ENCODE measurements at places on chromosomes 4 and X.

- DNase-seq, result no peak
Measured at GRCh38 chrX:2627272-2627867, 63.7 kb upstream of the CD99 start.

DNA sequence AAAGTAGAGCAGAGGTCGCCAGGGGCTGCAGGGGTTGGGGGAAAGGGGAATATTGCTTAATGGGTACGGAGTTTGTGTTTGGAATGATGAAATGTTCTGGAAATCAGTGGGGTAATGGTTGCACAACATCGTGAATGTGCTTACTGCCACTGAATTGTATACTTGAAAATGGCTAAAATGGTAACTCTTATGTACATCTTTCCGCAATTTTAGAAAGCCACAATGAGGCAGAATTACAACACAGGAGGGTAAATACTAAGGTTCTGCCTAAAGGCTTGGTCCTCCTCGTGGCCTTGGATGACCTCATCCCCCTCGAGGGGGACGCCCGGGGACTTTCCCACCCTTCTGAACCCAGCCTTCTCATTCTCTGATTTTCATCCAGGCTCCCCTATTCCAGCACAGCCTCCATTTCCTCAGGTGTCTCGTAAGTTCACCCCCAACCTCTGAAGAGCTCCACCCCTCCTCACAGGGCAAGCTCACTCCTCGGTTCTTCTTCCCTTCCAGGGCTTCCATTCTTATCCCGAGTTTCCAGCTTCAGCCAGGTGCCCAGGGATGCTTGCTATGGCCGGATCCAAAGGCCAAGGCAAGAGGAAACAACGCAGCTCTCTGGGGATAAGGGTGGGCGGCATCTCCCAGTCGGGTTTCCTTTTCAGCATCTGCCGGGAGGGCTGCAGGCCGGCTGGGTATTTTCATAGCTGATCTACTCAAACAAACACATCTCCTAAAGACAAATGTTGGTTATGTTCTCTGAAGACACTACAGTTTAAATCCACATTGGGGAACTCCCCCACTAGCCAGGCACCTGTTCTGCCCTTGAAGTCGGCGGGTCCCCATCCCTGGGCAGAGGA lies 71.3 kb upstream of the ACSL1 start:
- DNase-seq, result peak; percentile 37

DNA sequence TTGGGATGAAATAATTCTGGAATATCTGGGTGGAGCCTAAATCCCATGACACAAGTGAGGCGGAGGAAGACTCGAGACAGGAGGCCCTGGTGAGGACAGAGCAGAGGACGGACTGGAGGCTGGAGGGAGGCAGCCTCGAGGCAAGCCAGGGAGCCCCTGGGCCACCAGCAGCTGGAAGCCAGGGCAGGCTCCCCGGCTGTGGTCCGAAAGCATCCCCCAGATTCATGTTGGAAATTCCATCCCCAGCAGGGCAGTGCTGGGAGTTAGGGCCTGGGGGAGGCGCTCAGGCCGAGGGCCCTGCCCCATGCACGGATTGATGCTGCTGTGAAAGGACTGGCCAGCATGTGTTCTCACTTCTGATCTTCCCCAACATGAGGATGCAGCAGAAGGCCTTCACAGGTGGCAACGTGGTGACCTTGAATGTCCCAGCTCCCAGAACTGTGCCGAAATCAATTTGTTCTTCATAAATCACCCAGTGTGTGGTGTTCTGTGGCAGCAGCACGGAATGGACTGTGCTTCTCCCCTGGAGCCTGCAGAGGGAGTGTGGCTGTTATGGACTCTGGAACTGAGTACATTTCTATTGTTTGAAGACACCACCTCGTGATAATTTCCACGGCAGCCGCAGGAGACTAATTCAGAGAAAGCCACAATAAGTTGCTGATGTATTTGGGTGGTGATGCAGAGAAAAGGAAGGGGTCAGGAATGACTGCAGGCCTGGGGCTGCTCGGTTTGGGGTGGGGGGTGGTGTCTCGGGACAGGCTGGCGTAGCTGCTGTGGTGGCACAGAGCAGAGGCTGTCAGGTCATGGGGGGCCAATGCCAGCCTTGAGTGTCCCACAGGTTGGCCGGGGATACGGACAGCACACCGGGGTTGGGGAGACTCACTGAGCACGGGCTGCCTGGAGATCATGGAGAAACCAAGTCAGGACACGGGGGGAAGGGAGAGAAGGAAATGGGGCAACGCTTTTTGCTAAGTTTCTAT lies 56.9 kb downstream of the PCGF3 start:
- no peak for DNase-seq

DNA sequence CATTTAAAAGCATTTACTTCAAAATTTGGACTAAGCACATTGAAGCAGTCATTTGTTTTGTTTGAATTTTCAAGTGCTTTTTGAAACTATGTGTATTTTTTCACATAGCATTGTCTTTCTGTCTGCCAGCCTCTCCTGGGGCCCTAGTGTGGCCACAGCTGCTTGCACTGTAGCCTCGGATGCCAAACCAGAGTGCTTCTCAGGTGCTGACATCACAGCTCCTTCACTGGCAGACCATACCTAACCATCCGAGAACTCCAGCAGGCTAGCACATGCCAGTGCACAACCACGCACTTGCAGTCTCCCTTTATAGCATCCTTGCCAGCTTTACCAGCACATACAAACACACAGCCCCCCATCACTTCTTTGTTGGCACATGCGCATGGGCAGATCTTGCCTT lies 1019.7 kb downstream of the STPG2 start:
- DNase-seq, result no peak

DNA sequence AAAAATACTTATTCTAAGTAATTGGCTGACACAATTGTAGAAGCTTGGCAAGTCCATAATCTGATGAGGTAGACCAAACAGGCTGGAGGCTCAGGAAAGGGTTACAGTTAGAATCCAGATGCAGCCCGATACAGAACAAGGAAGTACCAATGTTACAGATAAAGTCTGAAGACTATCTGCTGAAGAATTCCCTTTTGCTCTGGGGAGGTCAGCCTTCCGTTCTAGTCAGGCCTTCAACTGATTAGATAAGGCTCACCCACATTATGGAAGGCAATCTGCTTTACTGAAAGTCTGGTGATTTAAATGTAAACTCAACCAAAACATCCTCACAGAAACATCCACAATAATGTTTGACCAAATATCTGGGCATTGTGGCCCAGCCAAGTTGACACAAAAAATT lies 7.4 kb upstream of the DYNLT3 start:
- no peak for DNase-seq

DNA sequence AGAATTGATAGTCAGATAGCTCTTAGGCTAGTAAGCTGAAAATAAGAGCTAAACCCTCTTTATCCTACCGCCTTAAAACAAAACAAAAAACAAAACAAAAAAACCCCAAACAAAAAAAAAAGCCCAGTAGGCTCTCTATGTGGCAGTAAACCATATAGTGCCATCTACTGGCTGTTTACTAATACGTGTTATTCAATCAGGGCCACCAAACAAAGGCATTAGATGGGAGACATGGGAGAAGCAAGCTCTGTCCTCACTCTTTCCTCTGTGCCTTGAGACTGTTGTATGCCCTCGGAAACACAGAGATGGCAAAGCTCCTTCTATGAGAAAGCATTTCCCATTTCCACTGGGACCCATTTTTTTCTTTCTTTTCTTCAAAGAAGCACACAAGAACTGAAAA lies 148.8 kb upstream of the MID1 start:
- DNase-seq, result peak; percentile 6

DNA sequence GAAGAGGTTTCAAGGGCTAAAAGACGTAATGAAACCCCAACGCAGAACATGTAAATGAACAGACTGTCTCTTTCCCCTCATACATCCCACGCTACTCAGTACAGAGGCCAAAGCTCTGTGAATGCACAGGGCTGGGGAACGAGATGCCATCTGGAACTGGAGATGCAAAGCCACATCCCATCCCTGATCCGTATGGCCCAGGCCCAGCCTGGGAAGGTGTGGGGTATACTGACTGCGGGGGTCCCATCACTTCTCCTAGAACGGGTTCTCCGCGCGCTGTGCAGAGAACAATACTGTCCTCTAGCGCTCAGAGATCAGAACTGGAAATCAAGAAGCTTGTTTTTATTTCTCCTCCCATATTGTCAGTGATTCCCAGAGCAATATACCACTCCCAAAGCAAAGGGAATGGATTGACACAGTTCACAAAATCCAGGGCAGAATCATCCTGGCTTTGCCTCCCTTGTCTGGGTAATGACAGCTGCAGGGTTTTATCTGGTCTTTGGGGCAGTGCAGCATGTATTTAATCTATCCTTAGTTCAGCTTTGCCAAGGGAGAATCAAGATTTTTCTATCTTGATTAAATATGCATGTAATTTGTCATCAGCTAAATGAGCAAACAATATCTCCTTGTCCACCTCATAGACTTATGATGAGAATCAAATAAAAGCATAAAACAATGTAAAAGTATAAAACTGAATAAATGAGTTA lies 47.3 kb upstream of the TLR3 start:
- no peak for DNase-seq

GRCh38 chr4:33724685-33725084 lies 2519.6 kb downstream of the ARAP2 start:
- DNase-seq, result no peak

GRCh38 chr4:98447648-98448047 lies 186.5 kb downstream of the RAP1GDS1 start:
- DNase-seq, result no peak

DNA sequence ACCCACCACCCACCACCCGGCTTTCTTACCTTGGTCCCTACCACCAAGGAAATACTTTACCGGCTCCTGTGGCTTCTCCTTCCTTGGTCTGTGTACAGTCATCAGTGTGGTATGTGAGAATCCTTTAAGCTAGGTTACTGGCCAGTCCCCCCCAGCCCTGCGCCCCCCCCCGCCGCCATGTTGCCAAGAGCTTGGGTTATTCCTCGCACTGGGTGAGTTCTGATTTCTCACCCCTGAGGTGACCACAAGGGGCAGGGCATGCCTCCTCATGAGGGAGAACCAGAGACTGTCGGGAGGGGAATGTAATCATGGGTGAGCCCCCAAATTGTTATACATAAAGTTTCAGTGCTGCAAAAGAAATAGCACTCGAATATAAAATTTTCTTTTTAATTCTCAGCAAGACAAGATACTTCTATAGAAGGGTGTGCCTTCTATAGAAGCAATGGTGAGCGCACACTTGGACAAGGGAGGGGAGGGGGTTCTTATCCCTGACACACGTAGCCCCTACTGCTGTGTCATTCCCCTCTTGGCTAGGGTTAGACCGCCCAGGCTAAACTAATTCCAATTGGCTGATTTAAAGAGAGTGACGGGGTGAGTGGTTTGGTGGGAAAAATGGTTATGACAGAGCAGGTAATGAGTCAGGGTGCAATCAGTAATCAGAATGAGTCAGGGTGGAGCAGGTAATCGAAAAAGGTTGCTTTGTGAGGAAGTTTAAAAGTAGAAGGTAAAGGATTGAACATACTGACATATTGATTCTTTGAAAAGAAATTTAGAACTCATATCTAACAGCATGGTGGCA lies 133.2 kb downstream of the KDM6A start:
- DNase-seq, result no peak

GRCh38 chr4:28558895-28559294 lies 1698.3 kb downstream of the STIM2 start:
- no peak for DNase-seq

DNA sequence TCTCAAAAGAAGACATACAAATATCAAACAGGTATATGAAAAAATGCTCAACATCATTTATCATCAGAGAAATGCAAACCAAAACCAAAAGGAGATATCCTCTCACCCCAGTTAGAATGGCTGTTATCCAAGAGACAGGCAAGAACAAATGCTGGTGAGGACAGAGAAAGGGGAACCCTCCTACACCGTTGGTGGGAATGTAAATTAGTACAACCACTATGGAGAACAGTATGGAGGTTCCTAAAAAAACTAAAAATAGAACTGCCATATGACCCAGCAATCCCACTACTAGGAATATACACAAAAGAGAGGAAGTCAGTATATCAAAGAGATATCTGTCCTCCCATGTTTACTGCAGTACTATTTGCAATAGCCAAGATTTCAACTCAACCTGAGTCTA lies 83.5 kb downstream of the CDS1 start:
- DNase-seq, result no peak

DNA sequence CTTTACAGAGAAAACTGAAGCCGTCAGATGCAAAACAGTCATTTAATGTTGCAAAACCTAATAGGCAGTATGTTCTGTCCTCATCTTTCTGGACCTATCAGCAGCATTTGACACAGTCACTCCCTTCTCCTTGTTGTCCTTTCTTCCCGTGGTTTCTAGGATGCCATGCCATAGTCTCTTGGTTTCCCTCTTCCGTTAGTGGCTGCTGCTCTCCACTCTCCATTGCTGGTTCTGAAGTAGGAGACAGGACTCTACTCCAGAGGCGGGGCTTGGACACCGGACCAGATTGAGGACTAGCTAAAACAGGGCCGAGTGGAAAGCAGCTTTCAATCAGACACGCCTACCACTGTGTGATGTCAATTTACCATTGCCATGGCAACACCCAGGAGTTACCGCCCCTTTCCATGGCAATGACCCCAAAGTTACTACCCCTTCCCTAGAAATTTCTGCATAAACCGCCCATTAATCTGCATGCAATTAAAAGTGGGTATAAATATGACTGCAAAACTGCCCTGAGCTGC lies 88.8 kb upstream of the CCDC160 start:
- DNase-seq, result no peak

DNA sequence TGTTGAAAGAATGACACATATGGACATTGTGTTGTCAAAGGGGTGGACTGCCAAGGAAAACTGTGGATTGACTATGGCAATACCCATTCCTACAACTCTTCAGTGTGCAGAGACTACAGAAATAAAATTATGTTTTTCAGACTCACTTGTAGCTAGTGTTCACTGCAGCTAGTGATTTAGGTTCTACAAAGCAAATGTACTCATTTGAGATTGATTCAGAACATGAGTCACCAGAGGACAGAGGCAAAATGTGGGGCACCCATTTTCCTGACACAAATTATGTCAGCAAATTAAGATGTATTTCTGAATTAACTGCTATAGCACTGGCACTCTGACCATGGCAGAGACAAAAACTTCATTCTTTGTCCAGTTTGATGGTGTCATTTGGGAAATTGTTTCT lies 40.7 kb downstream of the SPCS3 start:
- DNase-seq, result no peak

- DNase-seq, result no peak
Measured at GRCh38 chr4:87024201-87024600, 89.4 kb downstream of the AFF1 start.

DNA sequence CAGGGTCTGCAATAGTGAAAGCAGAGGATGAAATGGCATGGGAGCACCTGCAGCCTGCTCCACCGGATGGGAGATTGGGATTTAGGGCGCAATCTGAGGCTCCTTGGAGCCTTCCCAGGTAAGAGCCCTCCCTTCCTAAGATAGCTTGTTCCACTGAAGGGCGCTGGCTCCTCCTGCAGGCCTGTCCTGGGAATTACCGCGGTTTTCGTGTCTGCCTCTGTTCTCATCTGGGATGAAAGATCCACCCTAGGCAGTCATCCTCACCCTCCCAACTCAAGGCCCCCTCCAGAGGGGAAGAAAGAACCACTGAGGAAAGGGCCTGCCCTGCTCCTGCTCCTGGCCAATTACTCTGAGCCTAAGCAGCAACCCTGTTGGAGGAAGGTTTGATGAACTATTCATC lies 547.5 kb downstream of the SMARCA1 start:
- no peak for DNase-seq

DNA sequence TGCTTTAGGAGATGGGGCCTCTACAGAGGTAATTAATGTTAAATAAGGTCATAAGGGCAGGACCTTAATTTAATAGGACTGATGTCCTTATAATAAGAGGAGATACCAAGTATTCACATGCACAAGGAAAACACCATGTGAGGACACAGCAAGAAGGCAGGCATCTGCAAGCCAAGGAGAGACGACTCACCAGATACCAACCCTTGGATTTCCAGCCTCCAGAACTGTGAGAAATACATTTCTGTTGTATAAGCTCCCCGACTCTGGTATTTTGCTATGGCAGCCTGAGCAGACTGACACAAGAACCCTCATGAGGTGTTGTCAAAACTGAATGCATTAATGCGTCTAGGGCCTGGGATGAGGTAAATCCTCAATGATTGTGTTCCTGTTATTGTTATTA lies 56.2 kb upstream of the MAPK10 start:
- no peak for DNase-seq

Data from GM12892 (cell line).